Germinal center (tissue), 1 donor: ENCODE measurements at places on chromosomes 4 and X.

- no peak for DNase-seq
Observed at GRCh38 chr4:98618680-98619079, 39.7 kb downstream of the TSPAN5 start.

DNA sequence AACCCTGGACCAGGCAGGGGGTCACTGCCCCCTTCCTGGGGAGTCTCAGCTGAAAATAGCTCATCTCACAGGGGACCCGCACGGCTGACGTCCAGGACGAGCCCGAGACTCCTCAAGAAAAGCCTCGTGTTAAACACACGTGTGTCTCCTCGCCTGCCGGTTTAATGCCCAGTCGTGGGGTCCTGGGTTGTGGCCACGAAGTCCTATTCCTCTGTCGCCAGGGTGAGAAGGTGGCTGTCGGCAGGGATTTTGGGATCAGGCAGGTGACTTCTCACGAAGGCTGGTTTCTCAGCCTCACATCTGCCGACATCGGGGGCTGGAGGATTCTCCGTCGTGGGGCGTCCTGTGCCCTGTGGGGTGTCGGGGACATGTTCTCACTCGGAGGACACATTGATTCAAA, 44.3 kb upstream of the PPP2R3B start:
- DNase-seq: no peak

GRCh38 chr4:135963009-135963408, 1569.3 kb downstream of the PCDH18 start:
- DNase-seq: no peak

DNA sequence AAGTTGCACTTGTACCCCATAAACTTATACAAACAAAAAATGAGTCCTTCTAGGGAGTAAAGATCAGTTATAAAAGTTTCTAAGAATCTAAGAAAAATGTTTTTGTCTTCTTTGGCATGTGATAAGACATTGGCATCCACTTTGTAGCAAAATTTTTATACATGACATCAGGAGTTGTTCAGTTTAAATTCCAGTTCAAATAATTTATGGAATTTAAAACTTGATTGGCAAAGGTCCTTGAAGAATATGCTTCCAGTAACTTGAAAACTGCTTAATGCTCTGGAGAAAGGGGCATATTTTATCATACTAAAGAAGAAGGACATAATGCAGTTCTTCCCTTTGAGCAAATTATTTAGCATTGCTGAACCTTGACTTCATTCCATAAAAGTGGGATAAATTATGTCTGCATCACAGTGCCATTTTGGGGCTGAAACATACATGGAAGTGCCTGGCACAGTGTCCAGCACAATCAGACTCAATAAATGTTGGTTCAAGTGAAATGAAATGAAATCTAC, 163.3 kb upstream of the IL15 start:
- no peak for DNase-seq

DNA sequence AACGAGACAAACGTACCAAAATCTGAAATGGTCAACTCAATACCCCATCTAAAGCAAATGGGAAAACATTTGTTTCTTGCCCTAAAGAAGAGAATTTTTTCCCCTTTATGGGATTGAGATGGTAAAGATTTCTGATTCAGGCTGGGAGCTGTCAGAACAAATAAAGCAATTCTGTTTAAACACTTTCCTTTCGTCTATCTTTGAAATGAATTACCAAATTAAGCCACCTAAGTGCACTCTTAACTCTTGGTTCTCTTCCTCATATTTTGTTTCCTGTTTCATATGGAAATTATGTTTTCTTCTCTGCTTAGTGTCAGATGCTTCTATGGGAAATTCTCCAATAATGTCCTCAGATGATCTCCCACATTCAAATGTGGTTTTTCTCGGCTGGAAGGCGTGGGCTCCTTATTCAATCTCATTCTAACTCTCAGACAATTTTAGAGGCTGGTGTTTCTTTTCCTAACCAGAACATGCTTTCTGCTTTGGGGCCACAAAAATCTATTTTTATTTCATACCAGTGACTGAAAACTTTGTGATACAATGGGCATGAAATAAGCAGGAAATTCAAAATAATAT, 50.3 kb upstream of the HPF1 start:
- DNase-seq: no peak

DNA sequence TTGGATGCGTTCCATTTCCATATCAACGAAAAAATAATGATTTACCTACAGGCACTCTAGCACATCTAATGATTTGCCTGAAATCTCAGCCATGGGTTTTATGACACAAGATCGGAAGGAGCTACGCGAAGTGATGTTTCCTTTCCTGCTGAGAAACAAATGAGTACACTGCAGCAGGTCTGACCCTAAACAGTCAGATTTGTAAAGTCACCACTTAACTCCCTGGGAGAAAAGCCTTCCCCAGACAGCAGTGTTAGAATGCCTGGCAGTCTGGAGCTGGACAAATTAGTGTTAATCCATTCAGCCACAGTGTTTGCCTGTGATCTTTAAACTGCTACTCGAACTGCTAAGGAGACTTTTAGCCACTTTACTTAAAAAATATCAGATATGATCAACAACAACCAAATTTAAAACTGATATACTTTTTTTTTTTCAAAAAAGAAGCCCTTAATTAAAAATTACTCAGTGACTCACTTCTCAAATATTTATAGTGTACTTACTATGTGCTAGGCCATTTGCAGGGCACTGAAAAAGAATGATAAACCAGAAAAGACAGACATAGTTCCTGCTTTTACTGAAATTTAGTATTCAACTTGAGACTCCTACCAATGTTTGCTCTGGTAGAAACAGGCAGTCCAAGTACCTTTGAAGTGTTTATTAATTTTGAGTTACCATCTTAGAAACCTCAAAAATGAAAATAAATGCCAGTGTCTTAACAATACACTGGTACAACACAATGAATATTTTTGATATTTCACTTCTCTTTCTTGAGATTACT, 104.5 kb downstream of the SHISA3 start:
- no peak for DNase-seq

DNA sequence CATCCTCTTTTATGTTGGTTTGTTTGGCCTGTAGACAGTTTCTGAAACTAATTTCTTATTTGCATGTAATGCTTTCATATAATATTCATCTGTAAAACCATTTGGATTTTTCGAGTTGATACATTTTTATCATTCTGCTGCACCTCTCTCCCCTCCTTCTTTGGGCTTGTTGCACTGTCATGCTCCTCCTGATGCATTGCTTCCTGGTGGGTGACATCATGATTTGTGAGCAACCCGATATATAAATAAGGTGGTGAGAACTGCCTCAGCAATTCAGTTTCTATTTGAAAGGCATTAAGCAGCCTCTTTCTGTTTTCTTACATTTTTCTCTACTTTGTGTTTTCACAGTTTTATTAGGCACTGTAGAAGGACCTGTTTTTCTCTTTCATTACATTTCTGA, 515.7 kb downstream of the RPA4 start:
- no peak for DNase-seq

DNA sequence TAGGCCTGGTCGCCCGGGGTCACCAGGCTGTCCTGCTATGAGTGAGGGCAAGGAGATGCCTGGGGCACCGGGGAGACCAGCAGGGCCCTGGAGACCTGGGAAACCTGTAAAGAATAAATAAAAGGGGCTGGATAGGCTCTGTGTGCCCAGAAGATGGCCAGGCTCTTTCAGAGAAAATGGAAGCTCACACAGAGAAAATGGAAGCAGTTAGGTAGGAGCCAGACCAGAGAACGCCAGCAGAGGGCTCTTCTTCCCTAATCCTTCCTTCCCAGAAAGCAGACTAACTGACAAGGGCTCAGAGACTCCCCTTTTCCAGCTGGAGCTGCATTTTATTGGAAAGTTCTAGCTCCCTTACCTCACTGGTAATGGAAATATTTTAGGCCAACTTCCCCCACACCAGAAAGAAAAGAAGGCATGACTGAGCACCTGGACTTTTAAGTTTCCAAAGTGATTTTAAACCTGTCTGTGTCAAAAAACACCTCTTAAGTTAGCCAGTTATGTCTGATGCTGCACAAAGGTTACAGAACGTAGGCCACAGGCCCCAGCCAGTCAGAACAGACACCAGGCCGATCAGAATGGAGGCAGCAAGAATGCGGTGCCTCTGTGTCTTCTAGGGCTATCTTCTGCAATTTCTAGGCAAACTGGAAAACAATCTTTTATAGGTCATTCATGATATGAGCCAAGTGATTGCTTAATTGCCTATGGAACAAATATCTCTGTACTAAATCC, 74.0 kb downstream of the ATG4A start:
- no peak for DNase-seq

GRCh38 chr4:111650146-111650545, 495.1 kb upstream of the FAM241A start:
- DNase-seq: no peak
